ENCODE measurements at places on chromosomes 5 and 9. TPM values are rescaled to one million over a fixed set of nuclear protein-coding genes. Genes with fewer than 3 reads are reported as not detected.
A peak's percentile ranks its signal among the peaks of the same experiment; 100 is the strongest.

GRCh38 chr5:158463938-158464337 lies 605.0 kb upstream of the CLINT1 start:
- H3K27ac ChIP-seq = peak overlapping the region; percentile 73
- peak; percentile 69 for DNase-seq
- no peak overlapping the region for H3K4me3 ChIP-seq
- H3K27me3 ChIP-seq = no peaks in the 10 kb centered on the region

DNA sequence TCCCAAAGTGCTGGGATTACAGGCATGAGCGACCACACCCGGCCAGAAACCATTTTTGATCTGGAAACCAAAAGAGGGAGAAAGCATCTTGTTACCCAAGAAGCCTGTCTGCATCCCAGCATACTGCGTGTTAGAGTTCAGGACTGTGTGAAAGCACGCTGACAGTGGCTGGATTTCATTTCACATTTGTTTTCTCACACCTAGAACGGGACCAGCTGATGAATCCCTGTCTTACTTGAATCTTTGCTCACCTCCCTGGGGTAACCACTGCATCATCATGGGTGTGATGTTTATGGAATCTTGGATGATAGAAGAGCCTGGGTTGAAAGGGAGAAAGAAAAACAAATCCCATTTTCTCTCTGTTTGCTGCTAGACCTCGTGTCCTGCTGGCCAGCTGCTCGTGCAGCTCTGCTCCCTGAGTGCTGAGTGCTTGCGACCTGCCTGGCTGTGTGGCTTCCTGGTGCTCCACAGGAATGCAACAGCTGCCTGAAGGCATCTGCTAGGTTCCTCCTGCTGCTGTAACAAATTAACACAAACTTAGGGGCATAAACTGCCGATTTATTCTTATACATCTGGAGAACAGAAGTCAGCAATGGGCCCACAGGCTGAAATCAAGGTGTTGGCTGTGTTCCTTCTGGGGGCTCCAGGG lies 378.3 kb upstream of the DAP start:
- H3K4me1 ChIP-seq = peaks cover 4% of the 10 kb centered on the region
- H3K4me3 ChIP-seq = no peak overlapping the region
- no peak overlapping the region for H3K27ac ChIP-seq

DNA sequence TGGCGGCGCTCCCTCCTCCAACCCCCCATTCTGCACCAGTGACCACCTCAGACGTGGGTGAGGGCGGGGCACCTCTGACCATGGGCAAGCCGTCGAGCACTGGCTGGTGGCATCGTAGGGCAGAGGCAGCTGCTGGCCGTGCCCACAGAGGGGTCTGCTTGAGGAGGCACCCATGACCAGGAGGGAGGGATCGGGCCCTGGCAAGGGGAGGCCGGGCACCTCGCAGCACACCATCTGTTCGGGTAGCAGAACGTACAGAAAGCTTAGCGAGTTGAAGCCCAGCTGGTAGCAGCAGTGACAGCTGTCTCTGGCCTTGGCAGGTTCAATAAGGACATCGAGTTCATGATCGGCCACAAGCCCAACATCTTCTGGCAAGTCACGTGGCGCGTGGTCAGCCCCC lies 4.3 kb upstream of the SLC6A18 start:
- DNase-seq = no peak
- no peak overlapping the region for H3K4me3 ChIP-seq
- H3K36me3 ChIP-seq = no peaks in the 10 kb centered on the region
- peaks cover 6% of the 10 kb centered on the region for H3K4me1 ChIP-seq
- no peaks in the 10 kb centered on the region for H3K27me3 ChIP-seq
- no peak overlapping the region for H3K27ac ChIP-seq

GRCh38 chr5:68884883-68885282 lies 208.9 kb upstream of the SLC30A5 start:
- no peaks in the 10 kb centered on the region for H3K27me3 ChIP-seq
- H3K4me1 ChIP-seq = peaks cover 23% of the 10 kb centered on the region
- H3K4me3 ChIP-seq = no peak overlapping the region
- no peak for DNase-seq
- H3K27ac ChIP-seq = no peak overlapping the region
- no peaks in the 10 kb centered on the region for H3K36me3 ChIP-seq

Gene ARHGEF39
- 19.9 TPM for total RNA-seq

Gene TIFAB
- total RNA-seq = not detected

Gene NR4A3
- total RNA-seq = 113 TPM

Gene RXRA
- total RNA-seq = 23.2 TPM

Gene ADGRV1
- total RNA-seq = 0.18 TPM
